Stimulated activated naive CD8-positive, alpha-beta T cell treated with anti-CD3 and anti-CD28 coated beads, Interleukin-15, amount 100 ng/mL, for 72 hours (primary cell): ENCODE measurements at places on chromosomes 11 and 22.
A peak's percentile ranks its signal among the peaks of the same experiment; 100 is the strongest.

- no peak for DNase-seq
Observed at GRCh38 chr22:39443398-39443797, 13.4 kb upstream of the MGAT3 start.

DNA sequence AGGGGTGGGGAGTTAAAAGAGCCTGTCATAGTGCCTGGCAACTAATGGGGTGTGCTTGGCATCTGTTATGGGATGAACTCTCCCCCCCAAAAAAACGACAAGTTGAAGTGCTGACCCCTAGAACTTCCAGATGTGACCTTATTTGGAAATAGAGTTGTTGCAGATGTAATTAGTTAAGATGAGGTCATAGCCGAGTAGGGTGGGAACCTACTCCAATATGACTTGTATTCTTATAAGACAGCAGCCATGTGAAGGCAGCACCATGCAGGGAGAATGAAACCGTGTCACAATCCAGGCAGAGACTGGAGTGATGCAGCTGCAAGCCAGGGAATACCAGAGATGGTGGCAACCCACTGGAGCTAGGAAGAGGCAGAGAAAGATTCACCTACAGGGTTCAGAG lies 394.5 kb downstream of the TENM4 start:
- DNase-seq = no peak

- no peak for DNase-seq
Observed at GRCh38 chr11:67494371-67495233, 10.6 kb downstream of the PITPNM1 start.

- no peak for DNase-seq
Observed at GRCh38 chr11:36775756-36776155, 177.7 kb upstream of the RAG2 start.

DNA sequence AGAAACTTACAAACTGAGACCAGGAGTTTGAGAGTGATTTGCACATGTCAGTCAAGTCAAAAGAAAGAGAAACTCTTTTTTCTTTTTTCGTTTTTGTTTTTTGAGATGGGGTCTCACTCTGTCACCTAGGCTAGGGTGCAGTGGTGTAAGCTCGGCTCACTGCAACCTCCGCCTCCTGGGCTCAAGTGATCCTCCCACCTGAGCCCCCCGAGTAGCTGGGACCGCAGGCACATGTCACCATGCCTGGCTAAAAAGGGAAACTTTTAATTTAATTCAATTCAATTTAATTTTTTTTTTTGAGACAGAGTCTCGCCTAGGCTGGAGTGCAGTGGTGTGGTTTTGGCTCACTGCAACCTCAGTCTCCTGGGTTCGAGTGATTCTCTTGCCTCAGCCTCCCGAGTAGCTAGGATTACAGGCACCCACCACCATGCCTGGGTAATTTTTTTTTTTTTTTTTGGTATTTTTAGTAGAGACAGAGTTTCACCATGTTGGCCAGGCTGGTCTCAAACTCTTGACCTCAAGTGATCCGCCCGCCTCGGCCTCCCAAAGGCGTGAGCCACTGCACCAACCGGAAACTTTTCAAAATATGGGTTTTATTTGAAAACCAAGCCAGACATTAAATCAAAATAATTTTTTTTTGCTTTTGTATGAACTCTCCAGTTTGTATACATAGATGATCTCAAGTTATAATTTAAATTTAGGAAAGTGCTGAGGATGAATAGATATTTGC lies 9.9 kb downstream of the UCP3 start:
- DNase-seq = no peak

DNA sequence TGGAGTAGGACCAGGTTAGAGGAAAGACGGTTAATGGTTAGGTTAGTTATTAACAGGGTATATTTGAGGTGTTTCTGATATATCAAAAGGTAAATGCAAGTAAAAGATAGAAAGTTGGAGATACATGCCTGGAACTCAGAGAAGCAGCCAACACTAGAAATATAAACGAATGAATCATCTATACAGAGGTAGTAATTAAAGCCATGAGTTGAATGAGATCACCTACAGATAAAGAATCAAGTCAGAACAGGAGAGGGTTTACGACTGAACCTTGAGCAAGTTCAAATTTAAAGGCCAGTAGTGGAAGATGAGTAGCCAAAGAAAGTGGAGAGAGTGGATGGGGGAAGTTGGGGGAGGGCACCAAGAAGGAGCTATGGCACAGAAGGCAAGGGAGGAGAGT lies 73.9 kb downstream of the SPON1 start:
- no peak for DNase-seq

GRCh38 chr22:17638432-17639246 lies at the start of gene BCL2L13:
TSS of gene BCL2L13 (plus strand) at chr22:17638757. CDS start at chr22:17655712, 16,955 bp downstream.
- peak; percentile 90 for DNase-seq

DNA sequence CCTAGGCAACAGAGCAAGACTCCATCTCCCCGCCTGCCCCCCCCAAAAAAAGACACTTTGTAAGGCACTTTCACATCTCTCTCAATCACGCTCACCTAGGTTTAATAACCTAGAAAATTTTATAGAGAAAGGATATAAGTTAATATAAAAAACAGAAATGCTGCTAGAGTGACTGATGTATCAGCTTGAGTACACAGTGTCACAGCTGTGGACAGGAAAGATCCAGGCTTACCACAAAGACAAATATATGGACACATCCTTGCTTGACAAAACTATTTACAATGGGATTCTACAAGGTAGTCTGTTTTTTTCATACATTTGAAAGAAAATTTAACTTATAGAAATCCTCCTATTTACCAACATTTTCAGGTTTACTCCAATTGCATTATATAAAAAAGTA lies 96.7 kb downstream of the ABTB2 start:
- no peak for DNase-seq

GRCh38 chr11:3605771-3606203 lies 36.0 kb downstream of the ART5 start:
- no peak for DNase-seq

DNA sequence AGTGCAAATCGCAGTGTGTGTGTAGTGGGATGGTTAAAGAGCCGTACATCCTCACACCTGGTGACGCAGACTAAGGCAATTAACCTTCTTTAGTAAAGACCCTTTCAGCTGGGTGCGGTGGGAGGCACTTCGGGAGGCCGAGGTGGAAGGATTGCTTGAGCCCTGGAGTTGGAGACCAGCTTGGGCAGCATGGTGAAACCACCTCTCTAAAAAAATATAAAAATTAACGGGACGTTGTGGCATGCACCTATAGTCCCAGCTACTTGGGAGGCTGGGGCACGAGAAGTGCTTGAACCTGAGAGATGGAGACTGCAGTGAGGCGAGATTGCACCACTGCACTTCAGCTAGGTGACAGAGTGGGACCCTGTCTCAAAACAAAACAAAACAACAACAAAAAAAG lies 31.5 kb downstream of the ZBTB16 start:
- no peak for DNase-seq

GRCh38 chr11:102254047-102254446 lies 63.2 kb upstream of the BIRC3 start:
- no peak for DNase-seq

- no peak for DNase-seq
Observed at GRCh38 chr11:223884-224283, 12.3 kb downstream of the SIRT3 start.

- DNase-seq = no peak
Observed at GRCh38 chr11:68978931-68979594, 1.7 kb downstream of the MRGPRD start.

DNA sequence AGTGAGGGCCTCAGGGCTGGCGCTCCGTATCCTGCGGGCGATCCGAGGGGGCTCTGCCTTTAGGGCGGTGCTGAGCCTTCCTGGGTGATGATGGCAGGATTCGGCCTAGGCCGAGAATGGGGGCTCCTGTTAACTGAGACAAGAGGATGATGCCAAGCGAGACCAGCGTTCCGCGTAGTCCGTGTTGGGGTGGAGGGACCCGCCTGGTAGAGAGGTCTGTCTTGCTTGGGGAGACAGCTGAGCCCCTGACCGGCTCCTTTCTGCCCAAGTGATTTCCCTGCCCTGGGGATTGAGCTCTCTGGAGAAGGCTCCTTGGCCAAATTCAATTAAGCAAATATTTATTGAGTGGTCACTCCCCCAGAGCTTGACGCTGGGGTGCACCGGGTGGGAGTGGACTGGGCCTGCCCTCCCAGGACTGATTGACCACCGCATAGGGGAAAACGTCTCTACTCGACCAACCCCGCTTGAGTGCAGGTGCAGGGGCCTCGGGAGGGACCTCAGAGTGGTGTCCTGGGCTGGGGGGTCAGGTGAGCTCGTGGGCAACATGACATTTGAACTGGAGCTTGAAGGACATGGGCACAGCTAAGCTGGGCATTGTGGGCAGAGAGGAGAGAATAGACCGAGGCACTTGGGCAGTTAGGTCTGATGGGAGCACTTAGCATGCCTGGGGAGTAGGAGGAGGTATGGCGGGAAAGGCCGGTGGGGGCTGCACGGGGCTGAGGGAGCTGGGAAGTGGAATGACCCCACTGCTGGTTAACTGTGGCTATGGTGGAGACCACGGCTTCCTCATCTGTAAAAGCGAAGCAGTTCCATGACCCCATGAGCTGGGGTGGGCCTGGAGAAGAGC lies 1.1 kb downstream of the GNAZ start:
- no peak for DNase-seq

DNA sequence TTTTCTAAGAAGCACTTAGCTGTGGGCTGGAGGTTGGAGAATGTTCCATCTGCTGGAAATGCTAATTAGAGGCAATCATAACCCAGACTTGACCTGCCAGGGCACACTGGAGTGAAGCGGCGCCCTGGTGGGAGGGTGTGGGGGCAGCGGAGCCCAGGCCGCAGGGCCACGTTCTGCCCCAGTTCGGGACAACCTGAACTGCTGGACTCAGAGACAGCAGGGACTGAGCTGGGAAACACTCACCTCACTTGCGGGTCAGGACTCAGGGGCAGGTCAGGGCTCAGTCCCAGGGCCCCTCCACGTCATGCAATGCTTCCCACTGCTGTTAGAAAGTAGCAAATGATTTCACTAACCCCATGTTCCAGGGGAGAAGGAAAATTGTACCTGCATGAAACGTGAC lies 316.4 kb downstream of the NTM start:
- DNase-seq = no peak

DNA sequence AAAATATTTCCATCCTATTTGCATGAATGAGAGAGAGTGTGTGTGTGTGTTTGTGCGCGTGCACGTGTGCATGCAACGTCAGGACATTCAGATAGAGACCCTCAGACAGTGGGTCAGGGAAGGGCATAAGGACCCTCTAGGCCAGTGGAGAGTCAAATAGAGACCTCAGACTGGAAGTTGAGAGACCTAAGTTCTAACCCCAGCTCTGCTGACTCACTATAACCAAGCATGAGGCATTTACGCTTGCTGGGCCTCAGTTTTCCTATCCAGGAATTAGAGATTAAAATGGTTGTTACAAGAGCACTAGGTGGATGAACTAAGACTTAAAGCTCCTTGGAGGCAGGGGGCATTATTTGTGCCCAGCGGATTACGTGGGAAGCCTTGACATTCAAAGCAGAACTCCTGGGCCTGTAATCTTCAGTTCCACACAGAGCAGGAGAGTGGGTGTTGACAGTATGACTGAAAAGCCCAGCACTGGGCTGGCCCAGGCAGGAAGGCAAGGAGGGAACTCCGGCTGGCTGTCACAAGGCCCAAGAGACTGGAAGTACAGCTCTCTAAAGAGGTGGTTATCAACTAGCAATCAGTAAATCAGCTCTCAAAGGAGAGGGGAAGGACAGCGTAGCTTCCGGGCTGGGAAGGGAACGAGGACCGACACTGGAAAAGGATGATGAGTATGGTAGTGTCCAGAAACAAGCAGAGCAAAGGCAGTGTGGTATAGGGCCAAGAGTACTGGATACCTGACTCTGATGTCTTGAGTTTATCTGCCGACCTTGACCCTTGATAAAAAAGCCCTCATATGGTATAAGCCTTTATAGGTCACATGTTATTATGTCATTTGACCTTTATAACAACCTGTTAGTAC lies 9.2 kb downstream of the RHOG start:
- DNase-seq = no peak

DNA sequence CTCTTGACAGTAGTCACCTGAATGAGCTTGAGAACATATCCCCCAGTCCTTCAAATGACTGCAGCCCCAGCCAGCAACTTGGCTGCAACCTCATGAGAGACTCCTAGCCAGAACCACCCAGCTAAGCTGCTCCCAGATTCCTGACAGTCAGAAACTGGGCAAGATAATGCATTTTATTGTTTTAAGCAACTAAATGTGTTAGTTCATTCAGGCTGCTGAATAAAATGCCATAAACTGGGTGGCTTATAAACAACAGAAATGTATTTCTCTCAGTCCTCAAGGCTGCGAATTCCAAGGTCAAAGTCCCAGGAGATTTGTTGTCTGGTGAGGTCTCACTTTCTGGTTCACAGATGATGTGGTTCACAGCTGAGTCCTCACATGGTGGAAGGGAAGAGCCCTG lies 5.8 kb upstream of the PAMR1 start:
- DNase-seq = no peak

- DNase-seq = no peak
Observed at GRCh38 chr11:66410191-66410590, 10.6 kb upstream of the NPAS4 start.

DNA sequence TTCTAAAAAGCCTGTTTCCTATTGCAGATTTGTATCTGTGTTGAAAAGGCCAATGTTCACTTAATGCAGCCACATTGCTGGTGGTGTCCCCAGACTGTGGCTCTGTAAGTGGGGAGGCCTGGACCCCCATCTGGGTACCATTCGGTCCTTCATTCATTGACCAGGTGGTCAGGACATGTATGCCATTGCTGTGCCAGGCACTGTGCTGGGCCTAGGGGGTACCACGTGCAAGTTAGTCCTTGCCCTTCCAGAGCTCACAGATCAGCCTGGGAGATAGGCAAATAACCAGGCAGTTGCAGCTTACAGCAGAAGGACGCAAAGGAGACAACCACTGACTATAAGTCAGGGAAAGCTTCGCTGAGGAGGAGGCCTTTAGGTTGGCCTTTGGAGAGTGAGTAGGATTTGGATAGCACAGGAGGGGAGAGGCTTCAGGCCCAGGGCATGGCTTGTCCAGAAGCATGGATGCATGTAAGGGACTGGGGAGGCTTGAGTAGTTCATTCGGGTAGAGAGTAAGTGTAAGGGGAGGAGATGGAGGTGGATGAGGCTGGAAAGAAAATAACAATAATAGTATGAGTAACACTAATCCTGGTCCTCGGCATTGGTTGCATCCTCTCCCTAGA lies 5.0 kb downstream of the PRDM11 start:
- no peak for DNase-seq

DNA sequence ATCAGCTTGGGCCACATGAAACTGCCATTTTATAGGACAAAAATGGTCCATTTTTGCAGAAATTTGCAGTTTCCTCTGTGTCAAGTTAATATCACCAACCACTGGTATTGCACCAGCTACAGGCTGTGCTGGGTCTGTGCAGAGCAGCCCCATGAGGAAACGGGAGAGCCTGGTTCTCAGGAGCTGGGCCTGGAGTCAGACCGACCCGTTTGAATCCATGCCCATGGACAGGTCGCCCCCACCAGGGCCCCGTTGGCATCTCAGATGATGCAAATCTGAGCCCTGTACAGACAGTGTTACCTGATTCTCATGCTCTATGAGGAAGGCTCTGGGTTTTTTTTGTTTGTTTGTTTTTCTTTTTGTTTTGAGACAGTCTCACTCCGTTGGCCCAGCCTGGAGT lies 9.8 kb upstream of the SEC14L6 start:
- DNase-seq = no peak

- DNase-seq = no peak
Observed at GRCh38 chr22:32334660-32335365, 22.9 kb upstream of the RFPL3 start.
